Left cardiac atrium (tissue), 4 donors: ENCODE measurements at places on chromosomes 3 and 15. TPM values are rescaled to one million over a fixed set of nuclear protein-coding genes. Genes with fewer than 3 reads are reported as not detected.

DNAH1 gene
- total RNA-seq: 3.3 TPM

TTLL13 gene
- total RNA-seq: not detected

COL7A1 gene
- total RNA-seq: 5.2 TPM

DNA sequence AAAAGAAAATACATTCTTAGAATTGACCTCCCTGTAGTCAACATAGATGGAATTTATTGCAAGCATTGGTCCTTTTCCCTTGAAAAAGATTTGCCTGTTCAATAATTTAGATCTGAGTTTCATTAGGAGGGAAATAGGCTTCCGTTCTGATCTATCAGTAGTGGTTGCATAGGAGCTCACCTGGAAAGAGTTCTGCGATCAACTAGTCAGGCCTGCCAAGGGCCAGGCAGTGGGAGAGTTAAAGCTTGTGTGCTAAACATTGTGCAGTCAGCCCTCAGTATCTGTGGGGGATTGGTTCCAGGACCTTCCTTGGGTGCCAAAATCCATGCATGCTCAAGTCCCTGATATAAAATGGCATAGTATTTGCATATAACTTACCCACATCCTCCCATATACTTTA lies 29.6 kb upstream of the IDH2 start:
- DNase-seq: no peak

- no peak for DNase-seq
These were observed 119.4 kb downstream of the FEZF2 start for GRCh38 chr3:62253971-62254370.

- no peak for DNase-seq
These were observed 238.0 kb downstream of the SHOX2 start for GRCh38 chr3:157868196-157868595.

DNA sequence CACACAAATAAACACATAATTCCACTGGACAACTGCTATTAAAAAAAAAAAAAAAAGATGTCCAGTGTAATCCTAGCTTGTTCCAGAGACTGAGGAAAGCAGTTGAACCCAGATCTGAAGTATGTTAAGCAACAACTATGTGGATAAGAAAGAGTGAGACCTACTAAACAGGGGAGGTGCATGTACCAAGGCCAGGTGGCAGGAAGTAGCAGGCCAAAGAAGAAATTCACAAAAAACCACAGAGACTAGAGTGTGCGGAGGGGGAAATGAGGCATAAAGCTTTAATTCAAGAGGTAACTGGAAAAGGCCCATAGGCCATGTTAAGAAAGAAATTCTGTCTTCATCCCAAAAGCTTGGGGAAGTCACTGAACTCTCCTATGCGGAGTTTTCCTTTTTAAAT lies 490.0 kb downstream of the NAALADL2 start:
- no peak for DNase-seq

GRCh38 chr3:19155375-19155774 lies 7.1 kb downstream of the KCNH8 start:
- no peak for DNase-seq

GRCh38 chr3:108102420-108103039 lies 11.7 kb upstream of the CD47 start:
- no peak for DNase-seq

- DNase-seq: no peak
These were observed 234.9 kb upstream of the LMCD1 start for GRCh38 chr3:8266730-8267131.

DNA sequence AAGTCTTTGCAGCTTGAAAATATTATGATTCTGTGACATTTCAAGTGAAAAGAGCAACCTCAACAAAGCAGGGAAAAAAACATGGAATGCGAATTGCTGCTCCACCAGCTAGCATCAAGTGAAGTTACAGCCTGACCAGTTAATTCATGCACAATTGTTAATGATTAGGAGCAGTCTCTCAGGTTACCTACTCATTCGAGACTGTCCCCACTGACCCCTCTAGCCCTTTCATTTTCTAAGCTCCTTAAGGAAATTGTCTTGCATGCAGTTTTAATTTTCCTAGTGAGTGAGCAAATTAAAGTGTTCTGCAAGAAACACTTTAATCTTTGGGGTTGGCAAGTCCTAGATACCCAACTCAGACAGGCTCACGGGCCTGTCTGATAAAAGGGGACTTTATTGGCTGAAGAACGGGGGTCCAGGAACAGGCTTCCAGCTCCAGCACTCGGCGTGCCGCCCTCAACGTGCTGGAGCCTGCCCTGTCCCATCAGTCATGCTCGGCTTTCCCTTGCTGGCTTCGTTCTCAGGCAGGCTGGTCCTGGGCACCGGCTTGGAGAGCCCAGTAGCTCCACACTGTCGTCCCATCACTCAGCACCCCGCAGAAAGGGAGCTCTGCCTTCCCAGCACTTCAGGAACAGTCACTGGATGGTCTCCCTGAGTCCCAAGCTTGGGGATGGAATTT lies 18.3 kb downstream of the PODXL2 start:
- no peak for DNase-seq
